ENCODE measurements at places on chromosomes 5 and 9.

- peak; percentile 79 for DNase-seq
Observed at GRCh38 chr5:76524868-76525267, 98.3 kb downstream of the F2RL2 start.

- DNase-seq: no peak
Observed at GRCh38 chr5:102858808-102859207, 103.7 kb downstream of the PAM start.

DNA sequence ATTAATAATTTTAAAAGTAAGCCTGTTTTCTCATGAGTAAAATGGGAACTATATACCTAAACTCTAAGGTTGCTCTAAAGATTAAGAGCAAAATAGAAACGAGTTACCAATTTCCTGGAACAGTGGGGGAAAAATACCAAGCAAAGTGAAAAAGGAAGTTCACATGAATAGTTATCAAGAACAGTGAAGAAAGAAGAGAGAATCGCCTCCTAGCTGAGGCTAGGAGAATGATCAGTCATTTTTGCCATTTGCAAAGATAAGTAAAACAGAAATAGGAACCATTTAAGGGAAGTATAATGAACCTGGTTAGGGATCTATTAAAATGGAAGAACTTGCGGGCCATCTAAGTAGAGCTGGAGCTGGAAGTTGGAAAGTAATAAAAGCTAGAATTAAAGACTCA lies 50.7 kb downstream of the P4HA2 start:
- DNase-seq: no peak

DNA sequence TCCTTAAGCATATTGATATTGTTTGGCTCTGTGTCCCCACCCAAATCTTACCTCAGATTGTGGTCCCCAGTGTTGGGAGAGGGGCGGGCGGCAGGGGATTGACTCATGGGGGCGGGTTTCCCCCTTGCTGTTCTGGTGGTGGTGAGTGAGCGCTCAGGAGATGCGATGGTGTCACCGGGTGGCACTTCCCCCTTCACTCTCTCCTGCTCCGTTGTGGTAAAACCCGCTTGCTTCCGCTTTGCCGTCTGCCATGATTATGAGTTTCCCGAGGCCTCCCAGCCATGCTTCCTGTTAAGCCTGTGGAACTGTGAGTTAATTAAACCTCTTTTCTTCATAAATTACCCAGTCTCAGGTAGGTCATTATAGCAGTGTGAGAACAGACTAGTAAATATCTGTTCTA lies 229.1 kb downstream of the IRX2 start:
- no peak for DNase-seq

- DNase-seq: no peak
Observed at GRCh38 chr5:52894451-52894850, 94.7 kb upstream of the ITGA2 start.

- DNase-seq: no peak
Observed at GRCh38 chr5:134038138-134038537, 33.4 kb upstream of the VDAC1 start.

DNA sequence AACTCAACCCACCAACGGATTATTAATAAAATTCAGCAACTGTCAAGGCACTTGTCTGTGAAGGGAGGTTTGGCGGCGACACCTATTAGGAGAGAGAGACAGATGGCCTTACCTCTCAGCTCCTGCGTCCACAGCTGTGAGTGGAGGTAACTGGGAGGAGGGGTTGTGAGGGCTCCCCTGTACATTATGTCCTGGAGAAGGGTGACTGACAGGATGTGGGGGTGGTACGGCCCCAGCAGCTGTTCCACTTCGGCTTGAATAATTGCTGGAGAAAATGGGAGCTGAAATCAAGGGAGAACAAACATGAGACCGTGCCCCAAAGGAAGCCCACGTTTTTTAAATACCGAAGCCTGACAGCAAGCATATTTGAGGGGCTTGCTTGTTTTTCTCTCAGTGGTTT lies 353.5 kb upstream of the RFX3 start:
- DNase-seq: peak; percentile 60

DNA sequence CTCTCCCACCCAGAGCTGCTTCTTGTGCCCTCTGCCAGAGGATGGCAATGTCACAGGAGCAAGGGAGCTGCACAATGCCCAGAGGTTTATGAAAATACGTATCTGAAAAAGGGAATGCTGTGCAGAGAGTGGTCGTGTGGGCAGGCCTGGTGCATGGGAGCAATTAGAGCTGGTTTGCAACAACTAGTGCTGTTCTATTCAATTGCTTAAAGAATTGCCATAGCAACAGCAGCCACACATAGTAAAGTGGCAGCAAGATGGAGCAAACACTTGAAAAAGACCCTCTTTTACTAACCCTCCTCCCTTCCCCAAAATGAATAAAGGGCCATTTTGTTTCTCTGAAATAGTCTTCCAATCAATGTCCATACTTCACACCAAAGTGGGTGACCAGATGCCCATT lies 166.3 kb downstream of the CRB2 start:
- no peak for DNase-seq

- DNase-seq: no peak
Observed at GRCh38 chr5:891837-892393, 686 bp downstream of the BRD9 start.

DNA sequence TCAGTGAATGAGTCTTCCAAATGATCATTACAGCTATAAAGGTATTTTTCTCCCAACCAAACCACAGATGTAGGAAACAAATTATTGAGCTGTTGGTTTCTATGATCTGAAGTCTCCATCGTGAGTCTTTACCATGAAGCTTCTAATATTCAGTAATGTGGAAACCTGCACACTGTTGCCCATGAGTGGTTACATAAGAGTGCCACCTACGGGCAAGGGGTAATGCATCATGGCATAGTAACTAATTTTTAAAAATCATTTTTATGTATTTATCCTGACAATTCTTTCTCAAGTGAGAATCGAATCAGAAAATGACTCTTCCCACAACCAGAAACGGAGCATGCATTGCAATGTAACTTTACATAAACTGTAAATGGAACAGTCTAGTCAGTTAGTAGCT lies 282.5 kb upstream of the SMARCA2 start:
- no peak for DNase-seq

- DNase-seq: no peak
Observed at GRCh38 chr9:84374013-84374412, 33.5 kb upstream of the SLC28A3 start.
